ENCODE measurements at places on chromosomes 7 and 10.

DNA sequence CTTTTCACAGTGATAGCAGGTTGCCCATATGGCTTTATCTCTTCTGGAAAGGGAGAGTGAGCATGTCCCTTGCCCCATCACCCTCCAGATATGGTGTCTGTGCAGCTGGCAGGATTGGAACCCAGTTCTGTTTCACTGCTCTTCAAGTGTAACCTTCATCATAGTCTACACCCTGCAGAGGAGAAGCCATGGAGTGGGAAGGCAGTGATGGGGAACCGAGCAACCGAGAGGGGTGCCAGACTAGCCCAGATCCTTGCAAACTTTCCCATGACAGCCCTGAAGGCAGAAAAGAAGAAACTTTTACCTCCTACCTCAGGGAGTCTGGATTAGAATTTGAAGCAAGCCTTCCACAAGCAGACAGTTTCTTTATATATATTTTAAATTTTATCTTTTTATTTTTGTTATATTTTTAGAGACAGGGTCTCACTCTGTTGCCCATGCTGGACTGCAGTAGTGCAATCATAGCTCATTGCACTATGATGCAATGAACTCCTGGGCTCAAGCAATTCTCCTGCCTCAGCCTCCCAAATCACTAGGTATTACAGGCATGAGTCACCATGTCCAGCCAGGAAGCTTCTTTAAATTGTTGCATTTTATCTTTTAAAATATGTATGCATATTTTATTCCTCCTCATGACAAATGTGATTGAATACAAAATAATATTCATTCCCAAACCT lies 133.3 kb downstream of the KCNMA1 start:
- no peak for DNase-seq

- DNase-seq, result no peak
These were observed 30.0 kb upstream of the PRKAR1B start for GRCh38 chr7:756928-757560.

GRCh38 chr7:134450294-134451000 lies 8.5 kb downstream of the AKR1B1 start:
- DNase-seq, result no peak

GRCh38 chr10:29517352-29517923 lies 117.3 kb downstream of the SVIL start:
- peak; percentile 25 for DNase-seq

DNA sequence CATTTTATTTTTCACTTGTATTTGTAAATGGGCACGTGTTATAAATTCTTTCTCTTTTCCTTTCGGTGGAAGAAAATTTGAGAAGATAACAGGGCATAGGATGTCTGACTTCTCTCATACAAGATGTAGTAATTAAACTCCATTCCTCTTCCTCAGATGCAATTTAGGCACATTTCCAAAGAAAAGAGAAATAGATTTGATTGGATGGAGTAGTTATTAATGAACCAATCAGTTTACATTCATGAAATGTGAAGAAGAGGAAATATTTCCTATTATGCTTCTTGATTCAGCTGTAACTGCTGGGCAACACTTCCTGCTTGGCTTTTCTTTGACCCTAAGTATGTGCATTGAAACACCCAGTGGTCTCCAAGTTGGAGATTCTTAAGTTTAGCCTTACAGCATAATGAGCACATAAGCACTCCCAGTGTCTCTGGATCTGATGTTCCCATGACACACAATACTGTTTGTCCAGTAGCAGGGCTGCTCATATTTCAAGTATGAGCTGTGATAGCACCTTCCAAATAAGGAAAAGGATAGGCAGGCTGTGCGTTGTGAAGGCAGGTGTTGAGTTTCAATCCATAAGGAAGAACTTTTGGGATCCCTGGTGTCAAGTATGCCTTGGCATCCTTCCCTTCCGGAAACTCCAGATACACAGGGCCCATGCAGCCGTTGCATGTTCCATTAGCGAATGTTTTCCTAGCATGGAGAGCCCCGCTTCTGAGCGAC lies 33.4 kb upstream of the COBL start:
- no peak for DNase-seq

- DNase-seq, result no peak
These were observed 316.7 kb downstream of the FGFR2 start for GRCh38 chr10:121281576-121281975.

DNA sequence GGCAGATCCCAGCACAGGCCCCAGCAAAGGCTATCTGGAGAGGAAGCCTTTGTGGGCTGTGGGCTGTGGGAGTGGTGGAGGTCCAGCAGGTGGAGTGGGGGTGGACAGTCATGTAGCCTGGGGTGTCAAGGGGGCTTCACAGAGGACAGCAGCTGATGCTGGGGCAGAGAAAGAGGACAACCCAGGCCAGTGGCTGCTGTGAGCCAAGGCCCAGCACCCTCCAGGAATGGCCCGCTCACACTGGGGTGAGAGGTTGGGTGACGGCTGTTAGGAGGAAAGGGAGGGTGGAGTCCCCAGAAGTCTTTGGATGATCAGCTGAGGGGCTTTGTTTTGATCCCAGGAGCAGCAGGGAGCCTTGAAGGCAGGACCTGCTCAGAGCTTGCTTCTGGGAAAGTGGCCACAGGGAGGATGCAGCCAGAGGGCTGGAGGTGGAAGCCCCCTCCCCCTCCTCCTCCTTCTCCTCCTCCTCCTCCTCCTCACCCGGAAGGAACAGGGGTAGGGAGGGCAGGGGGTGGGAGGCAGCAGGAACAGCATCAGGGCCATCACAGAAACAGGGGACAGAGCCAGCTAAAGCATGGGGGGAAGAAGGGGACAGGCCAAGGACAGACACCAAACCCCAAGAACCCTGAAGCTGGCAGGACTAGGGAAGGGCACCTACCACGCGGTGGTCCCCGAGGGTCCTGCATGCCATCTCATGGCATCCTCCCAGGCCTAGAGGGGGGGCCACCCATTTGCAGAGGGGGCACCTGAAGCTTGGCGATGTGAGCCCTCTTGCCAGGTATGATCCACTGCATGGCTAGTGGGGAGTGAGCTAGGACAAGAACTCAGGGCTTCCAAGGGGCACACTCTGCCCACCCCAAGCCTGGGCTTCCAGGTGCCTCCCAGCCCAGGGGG lies 144.9 kb downstream of the GRID1 start:
- DNase-seq, result no peak

GRCh38 chr10:78292982-78293865 lies 259.6 kb downstream of the RPS24 start:
- DNase-seq, result no peak

DNA sequence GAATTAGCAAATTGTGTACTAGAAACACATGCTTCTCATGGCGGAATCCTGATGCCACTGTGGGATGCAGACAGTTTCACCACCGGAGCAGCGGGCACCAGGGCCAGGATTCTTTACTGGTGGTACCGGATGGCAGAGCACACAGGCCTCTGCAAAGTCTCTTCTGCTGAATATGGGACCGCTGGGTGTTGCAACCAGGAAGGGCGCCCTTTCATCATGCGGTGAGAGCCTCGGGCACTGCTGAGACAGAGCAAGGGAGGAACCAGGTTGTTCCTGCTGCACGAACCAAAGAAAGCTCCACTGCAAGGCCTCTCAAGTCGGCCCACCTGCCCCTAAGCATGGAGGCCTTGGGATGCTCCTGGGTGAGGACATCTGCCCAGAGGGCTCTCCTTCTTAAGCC lies 57.0 kb upstream of the NMT2 start:
- DNase-seq, result no peak

DNA sequence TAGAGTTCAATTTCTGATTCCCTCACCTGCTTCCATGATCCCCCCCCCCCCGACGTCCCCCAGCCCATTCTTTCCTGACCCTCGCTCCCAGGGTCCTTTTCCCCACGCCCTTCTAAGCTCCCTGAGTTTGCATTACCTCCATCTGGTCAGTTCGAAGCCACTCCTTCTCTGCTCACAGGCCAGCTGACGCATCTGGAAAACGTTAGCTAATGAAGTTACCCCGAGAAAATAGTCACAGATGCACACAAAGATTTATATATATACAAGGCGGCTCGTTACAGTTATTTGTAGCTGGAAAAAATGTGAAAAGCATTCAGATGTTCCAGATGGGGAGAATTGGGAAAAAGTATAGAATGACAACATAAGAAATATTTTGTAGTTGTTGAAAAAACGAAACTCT lies 630.0 kb upstream of the FOXK1 start:
- no peak for DNase-seq

DNA sequence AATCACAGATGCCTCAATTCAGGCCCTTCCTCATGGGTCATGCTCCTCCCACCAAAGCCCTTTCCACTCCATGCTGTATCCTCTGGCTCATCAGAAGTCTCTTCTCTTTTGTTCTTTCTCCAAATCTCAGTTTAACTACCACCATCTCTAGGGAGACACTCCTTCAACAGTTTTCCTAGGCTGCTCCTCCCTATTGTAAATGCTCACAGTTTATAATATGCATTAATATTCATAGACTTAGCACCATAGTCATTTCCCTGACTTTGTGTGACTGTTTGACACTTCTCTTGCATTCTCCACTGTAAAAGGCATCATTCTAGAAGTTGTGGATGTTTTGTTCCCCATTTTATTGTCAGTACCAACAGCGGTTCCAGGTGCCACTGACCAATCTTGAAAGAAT lies 226.5 kb upstream of the PRSS1 start:
- DNase-seq, result no peak

DNA sequence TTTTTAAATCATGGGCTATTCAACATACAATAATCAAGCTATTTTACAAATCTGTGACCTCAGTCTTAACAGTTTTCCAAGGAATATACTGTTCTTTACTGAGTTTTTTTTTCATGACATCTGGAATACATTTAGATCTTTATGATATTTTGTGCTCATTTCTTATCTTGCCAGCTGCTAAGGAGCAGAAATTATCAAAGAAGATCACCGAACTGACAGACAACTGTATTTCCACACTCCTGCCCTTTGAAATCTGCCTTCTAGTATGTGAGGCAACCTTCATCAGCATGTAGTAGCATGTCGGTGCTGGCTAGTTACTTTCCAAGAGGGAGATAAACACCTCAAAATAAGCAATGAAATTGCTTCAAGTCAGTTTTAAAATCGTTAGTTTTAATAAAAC lies 66.4 kb downstream of the NHLRC2 start:
- DNase-seq, result no peak

DNA sequence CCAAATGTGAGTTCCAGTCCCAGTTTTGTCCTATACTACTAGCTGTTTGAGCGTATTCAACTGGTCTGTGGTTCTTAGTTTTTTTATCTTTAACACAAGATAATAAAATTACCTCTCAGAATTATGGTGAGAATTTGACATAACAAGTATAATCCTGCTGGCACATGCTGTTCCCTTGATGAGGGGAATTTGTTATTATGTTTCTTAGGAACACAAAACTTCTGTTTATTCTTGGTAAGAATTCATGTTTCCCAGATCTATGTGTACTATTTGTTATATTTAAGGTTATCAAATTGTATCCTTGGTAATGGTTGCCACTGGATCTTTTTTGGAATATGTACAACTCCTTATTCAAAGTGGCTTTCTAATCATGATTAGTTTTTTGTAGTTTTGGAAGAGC lies 335.6 kb downstream of the ADK start:
- DNase-seq, result no peak

- DNase-seq, result no peak
These were observed 91.5 kb upstream of the LRRC4 start for GRCh38 chr7:128122576-128123290.

- no peak for DNase-seq
These were observed 659.5 kb upstream of the NRG3 start for GRCh38 chr10:81215498-81215897.

Data from germinal center (tissue), 1 donor.